ENCODE measurements at places on chromosomes 4 and X. TPM values are rescaled to one million over a fixed set of nuclear protein-coding genes. Genes with fewer than 3 reads are reported as not detected.

Gene F8A2
- not detected for total RNA-seq

Gene CD38
- total RNA-seq, result 0.39 TPM

- DNase-seq, result peak; percentile 83
Observed at GRCh38 chr4:52982255-52982945, 120.3 kb downstream of the RASL11B start.

DNA sequence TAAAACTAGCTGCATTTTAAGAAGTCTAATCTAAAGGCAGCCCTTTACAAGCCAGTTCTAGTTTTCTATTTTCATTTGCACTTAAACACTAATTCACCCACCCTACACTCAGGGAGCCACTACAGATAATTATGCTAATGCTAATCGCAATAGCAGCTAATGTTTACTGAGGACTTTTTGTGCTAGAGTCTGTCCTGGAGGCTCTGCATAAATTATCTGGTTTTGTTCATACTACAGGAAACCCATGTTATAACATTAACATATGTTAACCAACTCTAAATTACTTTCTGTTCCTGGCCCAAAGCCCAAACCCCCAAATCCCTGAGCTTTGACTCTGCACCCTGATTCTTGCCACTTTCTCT lies 480 bp upstream of the RADX start:
- DNase-seq, result no peak

- no peak for DNase-seq
Observed at GRCh38 chrX:39202641-39203040, 401.4 kb downstream of the MID1IP1 start.

Gene GAB3
- total RNA-seq, result 4.5 TPM

GRCh38 chr4:180751009-180751408 lies 1492.2 kb upstream of the TENM3 start:
- no peak for DNase-seq

- no peak for DNase-seq
Observed at GRCh38 chrX:1397001-1397400, 5.1 kb upstream of the SLC25A6 start.

- no peak for DNase-seq
Observed at GRCh38 chr4:18100657-18101056, 79.1 kb upstream of the LCORL start.

- peak; percentile 7 for DNase-seq
Observed at GRCh38 chr4:173318648-173319211, 15.4 kb downstream of the HMGB2 start.

- no peak for DNase-seq
Observed at GRCh38 chrX:8906299-8906938, 105.2 kb upstream of the FAM9A start.

Gene CFAP47
- 0.10 TPM for total RNA-seq

Gene ANKRD37
- 12.8 TPM for total RNA-seq

Gene SULT1B1
- total RNA-seq, result 1.8 TPM

Gene IQCM
- not detected for total RNA-seq

Gene CCDC158
- 0.69 TPM for total RNA-seq

Gene IDS
- total RNA-seq, result 25.4 TPM

GRCh38 chr4:118224243-118224829 lies 128.5 kb downstream of the PRSS12 start:
- DNase-seq, result peak; percentile 34

DNA sequence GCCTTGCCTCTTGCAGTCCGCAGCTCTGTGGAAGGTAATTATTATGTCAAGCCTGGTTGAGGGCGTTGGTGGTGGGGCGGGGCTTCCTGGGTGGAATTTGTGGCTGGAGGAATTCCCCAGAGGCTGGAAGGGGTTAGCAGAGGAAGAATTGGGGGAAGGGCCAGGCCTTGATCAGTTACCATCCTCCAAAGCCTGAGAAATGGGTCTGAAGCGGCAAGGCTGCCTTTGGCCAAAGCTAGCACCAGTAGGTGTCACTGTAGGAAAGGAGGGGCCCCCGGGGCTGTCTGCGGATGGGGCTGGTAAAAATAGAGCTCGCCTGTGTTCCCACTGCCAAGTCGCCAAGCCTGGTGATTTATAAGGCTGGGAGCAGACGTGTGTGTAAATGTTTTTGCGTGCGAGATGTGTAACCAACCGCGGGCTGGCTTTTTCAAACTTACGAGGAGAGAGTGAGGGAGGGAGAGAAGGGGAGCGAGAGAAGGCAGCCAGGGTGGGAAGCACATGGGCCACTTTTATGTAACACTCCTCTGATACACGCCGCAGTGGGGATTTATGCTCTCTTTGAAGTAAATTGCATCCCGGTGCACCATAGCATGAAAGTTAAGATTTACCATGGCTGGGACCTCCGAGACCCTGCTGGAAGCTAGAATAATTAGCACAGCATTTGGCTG lies 367.0 kb downstream of the BCOR start:
- peak; percentile 59 for DNase-seq

- no peak for DNase-seq
Observed at GRCh38 chr4:116302990-116303735, 782.2 kb downstream of the TRAM1L1 start.

- DNase-seq, result no peak
Observed at GRCh38 chr4:48108309-48109073, 25.6 kb downstream of the TXK start.

Gene HSFX2
- not detected for total RNA-seq

DNA sequence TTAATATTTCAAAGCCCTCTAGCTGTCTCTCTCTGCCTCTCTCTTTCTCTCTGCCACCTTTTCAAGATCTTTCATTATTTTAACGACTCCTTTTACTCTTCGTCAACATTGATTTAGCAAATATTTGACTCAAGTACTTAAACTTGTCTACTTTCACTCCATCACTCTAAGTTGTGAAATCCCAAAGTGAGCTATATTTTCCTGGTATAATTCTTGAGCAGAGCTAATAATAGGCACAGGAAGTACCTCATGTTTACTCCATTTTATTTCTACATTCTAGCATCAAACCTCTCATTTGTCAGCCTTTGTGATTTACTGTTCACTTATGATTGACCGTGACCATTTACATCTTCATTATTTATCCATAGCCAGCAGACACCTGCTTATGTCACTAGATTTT lies 482.5 kb downstream of the RPA4 start:
- no peak for DNase-seq

Gene LPAR4
- total RNA-seq, result 8.0 TPM

Gene APOO
- total RNA-seq, result 6.7 TPM

Data from skin of body (tissue), 3 donors.